ENCODE measurements at places on chromosomes 4 and X.

GRCh38 chr4:80419946-80420345 lies 84.4 kb downstream of the CFAP299 start:
- no peak for DNase-seq

DNA sequence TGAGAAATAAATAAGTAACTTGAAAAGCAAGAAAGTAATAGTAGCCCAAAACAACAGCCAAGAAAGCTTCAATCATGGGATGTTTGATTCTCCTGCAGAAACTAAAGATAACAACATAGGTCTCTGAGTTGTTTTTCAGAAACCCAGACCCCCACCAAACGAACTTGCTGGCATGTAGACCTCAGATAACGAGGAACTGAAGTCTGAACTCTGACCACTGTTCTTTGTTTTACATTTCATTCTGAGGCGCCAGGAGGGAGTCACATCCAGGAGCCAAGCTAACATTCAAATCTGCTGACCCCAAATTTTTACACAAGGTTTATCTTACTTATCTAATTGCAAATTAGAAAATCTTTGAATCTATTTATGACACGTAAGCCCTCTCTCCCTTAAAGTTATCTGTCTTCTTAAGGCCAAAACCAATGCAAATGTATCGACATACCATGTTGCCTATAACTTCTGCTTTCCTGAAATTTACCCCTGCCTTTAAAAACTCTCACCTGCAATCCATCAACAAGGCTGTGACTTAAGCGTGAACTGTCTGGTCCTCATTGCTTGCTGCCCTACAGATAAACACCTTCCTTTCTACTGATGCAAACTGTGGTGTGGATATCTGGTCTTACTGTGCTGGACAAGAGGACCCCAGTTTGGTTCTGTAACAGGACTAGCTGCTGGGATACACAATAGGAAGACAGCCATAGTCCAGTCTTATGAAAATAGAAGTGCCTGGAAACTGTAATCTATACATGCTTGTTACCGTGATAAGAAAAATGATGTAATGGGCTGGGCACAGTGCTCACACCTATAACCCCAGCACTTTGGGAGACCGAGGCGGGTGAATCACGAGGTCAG lies 37.5 kb upstream of the NEIL3 start:
- DNase-seq, result no peak

DNA sequence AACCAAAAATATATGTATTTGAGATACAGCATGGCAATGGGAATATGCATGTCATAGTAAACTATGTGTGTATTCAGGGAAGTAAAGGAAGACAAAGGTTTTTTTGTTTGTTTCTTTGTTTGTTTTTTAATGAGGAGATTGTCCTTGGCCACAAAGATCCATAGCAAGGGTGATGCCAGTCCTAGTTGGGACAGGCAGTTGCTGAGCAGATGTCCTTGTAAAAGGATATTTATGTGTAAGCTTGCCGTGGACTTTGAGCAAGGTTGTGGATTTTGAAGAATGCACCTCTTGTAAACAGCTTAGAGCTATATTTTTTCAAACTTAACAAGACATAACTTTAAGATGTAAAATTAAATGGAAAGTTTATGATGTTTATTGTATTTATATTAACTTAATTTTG lies 69.9 kb upstream of the GABRE start:
- no peak for DNase-seq

- DNase-seq, result no peak
Measured at GRCh38 chr4:878796-879728, 53.1 kb downstream of the GAK start.

DNA sequence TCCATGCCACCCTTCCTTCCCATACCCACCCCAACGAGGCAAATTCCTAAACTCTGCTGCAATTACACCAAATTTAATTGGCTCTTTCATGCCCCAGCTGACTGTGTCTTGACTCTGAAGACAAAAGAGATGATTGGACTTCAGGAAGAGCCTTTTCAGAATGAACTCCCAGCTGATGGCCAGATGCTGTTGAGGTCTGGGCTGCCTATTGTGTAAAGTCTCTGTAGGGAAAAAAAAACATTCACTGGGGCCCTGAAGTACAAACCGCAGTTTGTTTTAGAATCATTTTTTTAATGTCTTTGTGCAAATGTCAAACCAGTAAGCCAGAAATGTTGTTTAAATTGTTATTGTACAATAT lies 174.8 kb downstream of the HHIP start:
- peak; percentile 11 for DNase-seq

DNA sequence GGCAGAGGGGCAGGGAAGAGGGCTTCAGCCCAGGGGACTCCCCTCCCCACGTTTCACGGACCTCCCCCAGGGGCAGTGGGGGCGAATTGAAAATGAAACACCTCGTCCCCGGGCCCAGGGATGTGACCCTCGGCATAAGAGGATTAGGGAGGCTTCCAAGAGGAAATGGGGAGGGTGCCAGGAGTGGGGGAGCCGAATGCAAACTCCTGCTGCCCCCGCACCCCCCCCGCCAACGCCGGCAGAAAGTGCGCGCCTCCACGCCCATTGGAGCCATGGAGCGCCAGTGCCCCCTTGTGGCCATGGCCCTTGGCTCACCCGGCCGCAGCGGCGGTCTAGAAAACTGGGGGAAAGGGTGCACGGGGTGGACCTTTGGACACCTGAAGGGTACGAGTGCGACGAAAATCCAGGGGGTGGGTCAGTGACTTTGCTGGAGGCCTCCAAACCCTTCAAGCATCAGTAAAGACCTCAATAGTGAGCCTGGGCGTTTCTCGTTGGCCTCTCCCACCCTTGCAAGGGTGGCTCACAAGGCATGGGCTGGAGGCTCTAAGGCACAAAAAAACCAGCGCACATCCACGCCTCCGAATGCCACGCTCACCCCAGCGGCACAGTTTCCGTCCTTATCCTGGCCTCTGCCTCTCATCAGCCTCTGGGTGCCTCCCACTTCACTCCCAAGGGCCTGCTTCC lies 120.8 kb upstream of the PJA1 start:
- peak; percentile 2 for DNase-seq

GRCh38 chr4:38049545-38050170 lies 89.5 kb downstream of the PTTG2 start:
- no peak for DNase-seq

- DNase-seq, result peak; percentile 1
Measured at GRCh38 chr4:174523025-174523693, 871 bp upstream of the HPGD start.

Measured in A172 (cell line).